ENCODE measurements at places on chromosomes 1 and 21.

GRCh38 chr1:216461466-216461865 is 38.2 kb upstream of the USH2A start:
- DNase-seq = no peak

- no peak for DNase-seq
Measured at GRCh38 chr21:25836396-25836795, 101.6 kb downstream of the GABPA start.

GRCh38 chr21:42332557-42333317 is 17.5 kb upstream of the TFF3 start:
- DNase-seq = no peak

GRCh38 chr1:31108861-31109260 is 43.3 kb upstream of the PUM1 start:
- DNase-seq = peak; percentile 65

- DNase-seq = no peak
Measured at GRCh38 chr1:1781526-1781903, 3.2 kb upstream of the NADK start.

GRCh38 chr21:28419811-28420210 is 572.9 kb downstream of the LTN1 start:
- DNase-seq = no peak

GRCh38 chr1:43041591-43041990 is 82.9 kb upstream of the SLC2A1 start:
- DNase-seq = no peak

DNA sequence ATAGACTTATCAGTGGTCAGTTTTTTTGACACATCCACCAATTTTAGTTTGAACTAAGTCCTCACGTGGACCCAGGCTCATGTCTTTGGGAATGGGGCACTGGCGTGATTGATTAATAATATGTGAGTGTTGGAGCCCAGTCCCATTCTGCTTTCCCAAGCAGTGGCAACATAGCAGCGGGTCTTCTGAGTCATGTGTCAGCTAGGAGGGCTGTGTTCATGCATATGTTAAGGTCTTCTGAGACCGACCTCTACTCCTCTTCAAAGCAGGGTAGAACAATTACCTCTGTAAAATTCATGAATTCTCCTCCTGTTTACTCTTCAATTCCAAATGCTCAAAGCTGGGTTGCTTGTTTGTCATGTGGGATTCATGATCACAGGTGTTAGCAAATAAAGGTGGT is 291.3 kb downstream of the CAMTA1 start:
- no peak for DNase-seq

- no peak for DNase-seq
Measured at GRCh38 chr21:34841154-34841553, 172.4 kb downstream of the CLIC6 start.

DNA sequence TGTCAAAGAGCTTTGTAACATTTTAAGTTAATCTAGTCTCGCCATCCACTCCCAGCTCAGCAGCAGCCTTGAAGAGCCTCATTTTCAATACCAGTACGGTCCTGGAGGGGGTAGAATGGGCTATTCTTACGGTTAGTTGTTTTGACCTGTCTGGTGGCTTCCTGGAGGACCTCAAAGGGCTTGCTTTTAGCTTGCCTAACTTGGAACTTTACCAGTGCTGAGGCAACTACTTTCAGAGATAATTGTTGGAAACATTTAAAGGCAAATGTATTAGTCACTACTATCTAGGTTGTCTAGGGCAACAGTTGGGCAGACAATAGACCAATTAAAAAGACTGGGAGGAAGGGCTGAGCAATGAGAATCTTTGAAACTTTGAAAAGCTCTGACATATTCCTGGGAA is 56.0 kb downstream of the TTLL7 start:
- no peak for DNase-seq

DNA sequence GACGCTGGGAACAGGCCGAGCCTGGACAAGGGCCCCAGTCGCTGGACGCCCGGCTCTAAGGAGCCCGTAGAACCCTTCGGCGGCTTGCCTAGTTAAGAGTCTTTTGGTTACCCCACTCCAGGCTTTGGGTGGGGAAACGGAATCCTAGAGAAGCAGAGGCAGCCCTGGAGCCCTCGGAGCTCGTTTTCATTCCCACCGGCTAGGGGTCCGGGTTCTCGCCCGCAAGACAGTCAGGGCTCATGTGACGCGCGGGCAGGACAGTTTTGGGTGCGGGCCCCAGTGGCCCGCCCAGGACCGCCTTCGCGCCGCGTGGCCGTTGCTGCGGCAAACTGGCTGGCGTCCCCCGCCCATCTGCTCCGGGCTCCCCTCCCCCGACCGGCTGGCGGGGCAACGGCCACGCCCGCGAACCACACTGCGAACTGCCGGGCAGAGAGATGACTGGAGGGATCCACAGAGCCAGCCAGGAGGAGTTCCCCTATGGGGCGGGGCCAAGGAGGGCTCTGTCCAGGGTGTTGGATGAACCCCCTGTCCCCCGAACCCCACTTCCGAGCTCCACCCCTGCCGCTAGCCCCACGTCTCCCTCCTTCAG is 829 bp upstream of the HES2 start:
- peak; percentile 76 for DNase-seq

GRCh38 chr1:67060811-67061218 is 6.9 kb upstream of the SLC35D1 start:
- peak; percentile 13 for DNase-seq

DNA sequence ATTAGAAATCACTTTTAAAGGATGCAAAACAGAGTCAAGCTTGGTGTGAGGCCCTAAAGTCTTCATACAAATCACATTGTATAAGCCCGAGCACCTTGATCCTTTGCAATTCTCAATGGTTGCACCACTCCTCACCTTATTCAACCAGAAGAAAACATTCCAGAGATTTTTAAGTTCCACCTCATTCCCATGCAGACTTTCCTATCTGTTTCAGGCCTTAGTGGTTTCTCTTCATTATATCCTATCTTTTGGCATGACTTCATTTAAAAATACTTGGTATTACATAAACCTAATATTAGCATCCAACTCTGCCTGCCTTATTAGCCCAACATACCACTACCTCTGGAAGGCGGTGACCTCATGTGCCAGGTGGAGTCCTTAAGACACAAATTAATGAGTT is 9.3 kb upstream of the GREM2 start:
- no peak for DNase-seq

- no peak for DNase-seq
Measured at GRCh38 chr1:57882072-57882471, 458.2 kb upstream of the DAB1 start.

DNA sequence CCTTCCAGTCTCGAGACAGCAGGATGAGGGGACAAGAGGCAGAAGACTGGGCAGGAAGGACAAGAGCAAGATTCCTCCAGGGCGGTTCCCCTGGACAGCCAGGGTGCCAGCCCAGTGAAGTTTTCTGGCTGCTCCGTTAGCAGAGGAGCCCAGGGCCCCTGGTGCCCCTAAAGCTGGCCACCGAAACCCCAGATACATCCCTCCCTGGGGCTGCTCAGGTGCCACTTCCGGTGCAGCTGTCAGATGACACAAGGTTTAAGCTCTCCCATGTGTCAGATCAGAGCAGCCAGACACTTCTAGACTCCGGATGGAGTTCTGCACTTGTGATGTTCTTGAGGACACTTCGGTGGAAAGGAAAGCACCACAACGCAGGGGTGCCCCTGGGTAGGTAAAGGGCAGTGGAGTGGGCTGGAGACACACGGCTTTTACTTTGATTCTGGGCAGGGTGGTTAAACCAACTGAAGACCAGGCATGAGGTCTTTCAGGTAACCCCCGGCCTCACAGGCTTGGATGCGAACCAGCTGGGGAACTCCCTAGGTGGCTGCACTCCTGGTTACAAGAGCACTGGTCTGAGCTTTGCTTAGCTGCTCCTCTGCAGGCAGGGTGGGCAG is 85.7 kb downstream of the ITPKB start:
- DNase-seq = no peak

DNA sequence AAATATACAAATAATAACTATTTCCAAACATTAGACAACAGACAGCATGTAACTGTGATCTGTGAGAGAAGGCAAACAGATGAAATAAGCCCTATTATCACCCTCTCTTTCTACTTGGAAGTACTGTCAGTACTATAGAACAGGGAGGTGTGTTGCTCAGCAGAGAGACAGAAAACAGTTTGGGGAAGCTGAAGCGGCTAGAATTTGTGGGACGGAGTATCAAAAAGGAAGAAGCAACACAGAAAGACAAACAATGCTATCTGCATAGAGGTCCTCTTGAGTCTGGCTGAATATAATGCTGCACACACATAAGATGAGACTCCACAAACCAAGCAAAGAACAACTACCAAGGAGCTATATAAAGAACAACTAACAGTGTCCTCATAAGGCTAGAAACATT is 59.4 kb downstream of the ZZZ3 start:
- no peak for DNase-seq

DNA sequence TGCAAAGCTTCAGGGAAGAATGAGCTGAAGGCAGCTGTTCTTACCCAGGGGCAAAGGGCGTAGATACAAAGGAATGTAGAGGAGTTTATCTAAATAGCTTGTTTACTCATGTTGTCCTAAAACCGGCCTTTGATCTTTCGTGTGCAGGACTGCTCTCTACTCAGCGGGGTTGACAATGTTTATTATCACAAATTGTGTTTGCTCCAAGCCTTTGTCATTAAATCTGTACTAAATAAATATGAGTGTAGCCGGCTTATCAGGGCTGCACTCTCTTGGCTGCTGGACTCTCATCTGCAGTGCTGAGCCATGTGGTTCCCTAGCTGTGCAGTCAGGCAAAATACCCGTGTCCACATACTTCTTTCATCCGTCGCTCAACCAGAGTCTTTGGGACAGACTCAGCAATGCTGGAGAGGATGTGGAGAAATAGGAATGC is 199.0 kb downstream of the LBR start:
- DNase-seq = no peak

DNA sequence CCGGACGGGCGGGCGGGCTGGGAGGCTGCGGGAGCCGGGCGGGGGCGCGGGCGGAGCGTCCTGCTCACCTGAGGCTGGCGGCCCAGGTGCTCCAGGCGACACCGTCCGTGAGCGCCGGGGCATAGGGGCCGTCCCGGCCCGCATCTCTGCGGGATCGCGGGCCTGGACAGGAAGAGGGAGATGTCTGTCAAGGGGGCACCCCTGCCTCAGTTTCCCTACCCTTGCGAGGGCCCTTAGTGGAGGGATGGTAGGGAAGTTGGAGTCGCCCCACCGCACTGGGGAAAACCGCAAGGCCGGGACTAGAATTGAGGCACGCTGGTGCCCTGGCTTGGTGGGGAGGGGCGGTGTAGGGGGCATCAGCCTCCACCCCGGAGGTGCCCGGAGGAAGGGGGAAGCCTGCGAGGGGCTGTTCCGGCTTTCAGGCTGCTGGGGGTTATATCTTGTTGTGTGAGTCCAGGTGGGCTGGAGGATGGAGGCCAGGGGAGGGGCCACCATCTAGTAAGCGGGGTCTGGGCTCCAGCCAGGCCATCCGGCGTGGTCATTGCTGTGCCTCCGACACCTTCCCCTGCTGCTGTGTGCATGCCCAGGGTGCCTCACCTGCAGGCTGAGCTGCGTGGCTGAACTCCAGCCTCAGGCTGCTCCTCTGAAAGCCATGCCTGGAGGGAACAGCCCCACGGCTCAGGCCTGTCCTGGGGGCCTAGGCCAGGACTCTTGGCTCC is 580 bp downstream of the VWA1 start:
- DNase-seq = no peak

- DNase-seq = no peak
Measured at GRCh38 chr1:167127661-167128060, 33.8 kb downstream of the STYXL2 start.

GRCh38 chr21:36076878-36077655 is 7.2 kb downstream of the CBR1 start:
- DNase-seq = no peak

- no peak for DNase-seq
Measured at GRCh38 chr21:33940881-33941245, 25.3 kb upstream of the ATP5PO start.

DNA sequence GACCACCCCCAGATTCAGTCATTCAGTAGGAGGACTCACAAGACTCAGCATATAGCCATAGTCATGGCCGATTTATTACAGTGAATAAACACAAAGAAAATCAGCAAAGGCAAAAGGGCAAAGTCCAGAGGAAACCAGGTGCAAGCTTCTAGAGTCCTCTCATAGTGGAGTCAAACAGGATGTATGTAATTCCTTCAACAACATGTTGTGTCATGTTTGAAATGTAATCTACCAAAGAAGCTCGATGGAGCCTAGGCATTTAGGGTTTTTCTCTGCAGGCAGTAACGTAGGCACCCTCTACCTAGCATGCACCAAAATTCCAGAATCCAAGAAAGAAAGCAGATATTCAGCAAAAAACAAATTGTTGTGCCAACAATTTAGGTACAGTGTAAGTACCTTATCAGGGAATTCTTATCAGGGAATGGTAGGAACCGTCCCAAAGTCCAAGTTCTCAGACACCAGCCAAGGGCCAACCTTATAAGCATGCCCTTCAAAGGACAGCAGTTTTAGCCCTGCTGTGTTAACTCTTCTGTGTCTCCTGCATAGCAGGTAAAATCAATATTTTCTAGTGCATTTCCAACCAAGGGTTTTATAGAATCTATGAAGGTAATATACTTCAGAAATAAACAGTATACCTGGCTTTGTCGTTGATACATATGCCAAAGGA is 16.1 kb upstream of the SLAMF6 start:
- no peak for DNase-seq

DNA sequence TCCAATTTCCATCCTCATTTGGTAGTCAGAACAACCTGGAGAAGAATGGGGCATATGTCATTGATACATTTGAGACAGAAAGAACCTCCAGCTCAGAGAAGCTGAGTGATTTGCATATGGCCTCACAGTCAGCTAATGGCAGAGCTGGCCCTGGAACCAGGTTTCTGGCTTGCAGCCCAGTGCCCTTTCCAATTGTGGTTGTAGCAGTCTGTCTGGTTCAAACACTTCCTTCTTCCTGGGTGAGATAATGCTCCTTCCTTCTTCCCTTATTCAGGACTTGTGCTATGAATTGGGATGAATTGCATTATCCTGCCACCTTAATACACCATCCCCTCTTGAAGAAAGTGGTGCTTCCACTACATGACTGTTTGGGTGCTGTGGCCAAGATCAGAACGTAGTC is 24.2 kb downstream of the SLC5A9 start:
- no peak for DNase-seq

- no peak for DNase-seq
Measured at GRCh38 chr1:201153474-201154388, 543 bp downstream of the TMEM9 start.

GRCh38 chr1:41366455-41367287 is 5.4 kb downstream of the FOXO6 start:
- peak; percentile 58 for DNase-seq

DNA sequence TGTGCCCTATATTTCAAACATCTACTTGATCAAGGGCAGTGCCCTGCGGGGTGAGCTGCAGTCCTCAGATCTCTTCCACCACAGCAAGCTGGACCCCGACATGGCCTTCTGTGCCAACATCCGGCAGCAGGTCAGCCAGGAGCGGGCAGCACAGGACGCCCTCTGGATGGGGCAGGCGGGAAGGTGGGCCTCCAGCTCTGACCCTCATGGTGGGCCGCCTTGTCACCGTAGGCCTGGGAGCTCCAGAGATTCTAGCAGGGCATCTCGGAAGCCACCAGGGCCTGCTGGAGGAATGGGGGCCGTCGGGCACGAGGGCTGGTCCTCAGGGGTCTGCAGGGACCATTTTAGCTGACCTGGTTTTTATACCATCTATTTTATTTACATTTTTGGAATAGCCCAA is 15.6 kb upstream of the MFN2 start:
- DNase-seq = no peak
